Glutamatergic neuron (in vitro differentiated cells): ENCODE measurements at places on chromosomes 3 and 15.

DNA sequence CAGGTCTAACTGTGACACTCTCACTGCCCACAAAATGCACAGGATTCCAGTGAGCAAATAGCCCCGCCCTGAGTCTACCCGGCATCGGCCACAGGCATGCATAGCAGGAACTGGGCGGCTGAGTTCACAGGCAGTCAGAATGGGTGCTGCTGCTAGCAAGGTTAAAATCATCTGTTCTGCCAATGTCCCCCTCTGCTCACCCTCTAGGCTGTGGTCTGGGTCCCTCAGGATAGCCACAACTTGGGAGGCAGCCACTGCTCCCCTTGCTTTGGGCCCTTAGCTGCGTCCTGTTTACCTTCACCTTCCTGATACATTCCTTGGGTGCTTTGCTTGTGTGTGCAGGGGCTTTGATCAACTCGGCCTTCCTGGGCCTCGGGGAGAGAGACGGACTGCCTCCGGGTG is 232.9 kb upstream of the RGMA start:
- DNase-seq: peak; percentile 23

GRCh38 chr15:99076109-99076508 is 28.8 kb upstream of the SYNM start:
- DNase-seq: no peak

- DNase-seq: peak; percentile 52
Observed at GRCh38 chr3:31768479-31769125, 212.5 kb downstream of the OSBPL10 start.

GRCh38 chr3:56624725-56625124 is 58.3 kb downstream of the TASOR start:
- DNase-seq: no peak

- DNase-seq: peak; percentile 95
Observed at GRCh38 chr15:72230197-72231065, 559 bp downstream of the PKM start.

GRCh38 chr15:66743703-66744536 is 41.9 kb downstream of the SMAD6 start:
- DNase-seq: no peak

- peak; percentile 64 for DNase-seq
Observed at GRCh38 chr3:44114142-44114541, 127.5 kb upstream of the TOPAZ1 start.

- no peak for DNase-seq
Observed at GRCh38 chr15:88690331-88690730, 51.5 kb downstream of the ISG20 start.

- DNase-seq: no peak
Observed at GRCh38 chr3:110542552-110543150, 529.0 kb upstream of the NECTIN3 start.

DNA sequence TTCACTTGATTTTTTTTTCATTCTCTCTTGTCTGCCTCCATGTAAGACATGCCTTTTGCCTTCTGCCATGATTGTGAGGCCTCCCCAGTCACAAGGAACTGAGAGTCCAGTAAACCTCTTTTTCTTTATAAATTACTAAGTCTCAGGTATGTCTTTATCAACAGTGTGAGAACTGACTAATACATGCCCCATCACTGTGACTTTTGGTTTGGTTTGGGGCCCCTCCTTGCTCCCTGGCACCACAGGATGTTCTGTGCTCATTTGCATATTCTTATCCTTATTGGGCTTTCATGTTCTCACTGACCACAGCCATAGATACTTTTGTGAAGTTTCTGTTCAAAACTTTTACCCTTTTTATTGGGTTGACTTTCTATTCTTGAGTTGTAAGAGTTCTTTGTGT is 3.8 kb upstream of the PRR20G start:
- DNase-seq: no peak

GRCh38 chr3:10950476-10951294 is 41.9 kb upstream of the SLC6A1 start:
- peak; percentile 55 for DNase-seq
